ENCODE measurements at places on chromosomes 2 and 18.

GRCh38 chr18:54020966-54021365 is 203.5 kb downstream of the MBD2 start:
- ATAC-seq: no peak

DNA sequence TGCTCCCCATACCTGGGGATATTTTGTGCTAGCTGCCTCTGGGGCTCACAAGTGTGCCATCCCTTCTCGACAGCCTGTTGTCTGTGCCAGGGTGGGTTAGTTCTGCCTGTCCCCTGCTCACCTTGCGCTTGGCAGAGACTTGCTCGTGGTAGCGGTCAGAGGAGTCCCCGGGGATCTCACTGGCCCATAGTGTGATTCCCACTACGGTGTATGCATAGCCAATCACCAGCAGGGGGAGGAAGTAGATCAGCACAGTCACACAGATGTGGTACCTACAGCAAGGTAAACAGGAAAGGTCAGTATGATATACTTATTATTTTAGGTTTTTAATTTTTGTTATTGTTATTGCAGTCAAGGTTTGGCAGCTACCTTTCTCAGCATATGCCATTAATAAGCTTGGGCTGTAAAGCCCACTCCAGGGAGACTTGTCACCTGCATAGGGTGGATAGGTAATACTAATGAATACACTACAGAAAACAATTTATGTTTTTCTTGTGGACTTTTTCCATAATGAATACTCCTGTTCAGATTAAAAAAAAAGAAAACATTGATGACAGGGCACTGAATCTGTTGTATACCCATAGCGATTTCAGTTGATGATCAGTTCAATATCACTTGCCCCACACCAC is 95.2 kb downstream of the POLE4 start:
- no peak for ATAC-seq

DNA sequence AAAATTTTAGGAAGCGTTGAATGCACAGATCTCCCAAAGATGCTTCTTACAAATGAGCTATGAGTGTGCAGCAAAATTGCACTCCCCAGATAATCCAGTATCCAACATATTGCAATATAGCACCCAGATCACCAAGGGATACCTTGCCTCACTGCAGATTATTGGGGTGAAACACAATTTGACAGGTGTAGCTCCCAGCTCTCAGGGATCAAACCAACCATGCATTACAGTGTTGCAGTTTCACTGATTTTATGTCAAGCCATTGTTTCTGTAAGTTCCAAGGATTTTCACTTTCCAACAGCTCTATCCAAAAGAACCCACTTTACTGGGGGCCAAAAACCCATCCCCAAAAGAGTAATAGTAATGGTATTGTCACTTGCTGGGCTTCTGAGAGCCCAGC is 10.8 kb upstream of the PRLH start:
- no peak for ATAC-seq

GRCh38 chr2:1363367-1363766 is 49.9 kb upstream of the TPO start:
- ATAC-seq: no peak

DNA sequence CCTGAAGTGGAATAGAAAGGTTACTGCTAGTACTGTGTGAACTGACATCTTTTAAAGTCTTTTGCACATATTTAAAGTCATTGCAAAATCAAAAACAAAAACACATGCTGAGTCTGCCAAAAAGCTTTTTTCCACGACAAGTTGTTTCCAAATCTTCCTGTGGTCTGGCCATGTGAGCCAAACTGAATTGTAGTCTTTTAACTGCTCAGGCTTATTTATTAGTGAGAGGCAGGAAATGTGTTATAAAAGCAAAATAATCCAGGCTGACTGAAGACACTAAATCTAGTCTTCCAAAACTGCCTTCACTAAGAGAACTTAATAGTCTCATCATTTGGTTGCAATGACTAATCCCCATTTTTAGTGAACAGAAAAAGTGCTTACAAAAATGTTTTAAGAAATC is 2.3 kb downstream of the KRCC1 start:
- ATAC-seq: no peak

Measured in gastroesophageal sphincter (tissue), 4 donors.